Cortex of kidney (tissue), 1 donor: ENCODE measurements at places on chromosomes 1 and 21.

GRCh38 chr1:232574889-232575762, 54.8 kb downstream of the SIPA1L2 start:
- DNase-seq: no peak

DNA sequence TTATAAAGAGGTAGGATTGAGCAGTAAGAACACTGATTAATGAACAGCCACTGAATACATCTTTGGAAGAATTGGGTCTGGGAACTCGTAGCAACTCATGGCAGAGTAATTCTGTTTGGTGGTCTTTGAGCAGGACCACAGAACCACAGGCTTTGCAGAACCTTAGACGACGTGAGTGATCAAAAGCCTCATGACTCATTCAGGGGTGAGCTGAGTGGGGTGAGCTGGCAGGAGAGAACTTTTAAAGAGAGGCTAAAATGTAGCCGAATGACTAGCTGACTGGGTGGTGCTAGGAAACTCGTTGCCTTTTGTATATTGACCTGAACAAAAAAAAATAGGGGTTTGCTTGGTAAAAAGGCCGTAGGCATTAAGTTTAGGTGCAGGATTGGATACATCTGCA, 313.8 kb downstream of the TGFB2 start:
- no peak for DNase-seq

- DNase-seq: no peak
These were observed 27.0 kb downstream of the TGFB2 start for GRCh38 chr1:218371927-218372672.

- DNase-seq: no peak
These were observed 106.5 kb downstream of the HLCS start for GRCh38 chr21:36859744-36860501.

DNA sequence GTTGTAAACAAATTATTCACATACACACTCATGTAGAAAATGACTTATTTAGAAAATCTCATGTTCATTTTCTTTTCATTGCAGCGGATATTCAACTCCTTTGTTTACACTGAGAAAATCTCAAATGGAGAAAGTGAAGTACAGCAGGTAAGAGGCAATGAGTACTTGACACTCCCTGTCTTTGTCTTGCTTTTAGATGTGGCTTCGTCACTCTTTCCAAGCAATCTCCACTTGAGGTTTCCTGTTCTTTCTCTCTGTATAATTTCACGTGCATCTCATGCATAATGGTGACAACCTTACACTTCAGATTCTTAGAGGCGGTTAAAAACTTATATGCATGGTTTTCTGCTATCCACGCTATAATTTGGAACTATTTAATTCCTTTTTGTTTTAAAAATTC, 80.6 kb downstream of the CACHD1 start:
- no peak for DNase-seq

DNA sequence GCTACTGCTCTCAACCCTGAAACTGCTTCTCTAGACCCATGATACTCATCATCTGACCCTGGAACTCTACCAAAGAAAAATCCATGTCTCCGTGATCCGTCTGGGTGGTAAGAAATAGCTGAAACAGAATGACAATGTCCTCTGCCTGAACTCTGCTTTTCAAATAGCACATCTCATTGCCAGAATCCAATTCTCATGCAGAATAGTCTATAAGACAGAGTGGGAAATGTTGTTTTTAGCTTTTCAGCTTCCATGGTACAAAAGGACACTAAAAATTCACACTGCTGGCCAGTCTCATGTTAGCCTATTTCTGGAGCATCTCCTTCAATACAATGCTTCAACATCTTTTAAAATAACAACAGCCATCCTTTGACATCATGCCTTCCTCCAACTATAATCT, 1355.8 kb upstream of the PRMT6 start:
- DNase-seq: no peak
